ENCODE measurements at places on chromosomes 7 and 10.

DNA sequence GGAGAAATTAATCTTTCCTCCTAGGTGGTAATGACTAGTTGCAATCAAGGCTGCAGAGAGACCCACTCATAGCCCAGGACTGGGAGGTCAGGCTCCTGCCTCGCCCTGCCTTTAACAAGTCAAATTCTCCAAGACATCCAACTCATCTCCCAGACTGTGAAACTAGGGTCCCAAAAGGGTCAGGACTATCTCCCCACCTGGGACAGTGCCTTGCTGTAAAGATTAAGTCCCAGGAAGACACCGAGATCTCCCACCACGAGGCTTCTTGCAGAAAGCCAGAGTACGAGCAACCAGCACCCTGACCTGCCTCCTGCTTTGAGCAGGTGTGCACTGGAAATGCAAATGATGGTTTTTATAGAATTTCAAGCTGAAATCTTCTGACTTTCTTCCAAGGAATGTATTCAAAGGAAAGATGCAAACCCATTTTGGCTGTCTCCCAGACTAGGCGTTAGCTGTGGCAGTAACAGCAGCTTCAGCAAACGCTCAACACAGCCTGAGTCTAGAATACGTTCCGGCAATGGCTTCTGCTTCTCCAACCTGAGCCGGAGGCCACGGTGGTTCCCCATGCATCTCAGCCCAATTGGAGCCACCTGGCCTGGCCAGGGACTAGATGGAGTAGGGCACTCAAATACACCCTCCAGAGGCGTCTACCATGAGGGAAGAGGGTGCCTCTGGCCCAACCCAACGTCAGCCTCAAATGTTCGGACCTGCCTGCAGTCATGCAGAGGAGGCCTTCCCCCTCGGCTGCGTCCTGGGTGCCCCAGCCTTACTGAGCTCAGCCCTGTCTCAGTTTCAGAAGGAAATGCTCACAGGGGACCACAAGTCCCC, 170.4 kb downstream of the PRKAG2 start:
- no peak for DNase-seq

- peak; percentile 13 for DNase-seq
Measured at GRCh38 chr10:98028168-98028770, 2.2 kb downstream of the CRTAC1 start.

- DNase-seq: no peak
Measured at GRCh38 chr7:99385564-99385963, 11.0 kb downstream of the ARPC1B start.

GRCh38 chr10:132354356-132355094, 22.5 kb downstream of the LRRC27 start:
- DNase-seq: no peak

DNA sequence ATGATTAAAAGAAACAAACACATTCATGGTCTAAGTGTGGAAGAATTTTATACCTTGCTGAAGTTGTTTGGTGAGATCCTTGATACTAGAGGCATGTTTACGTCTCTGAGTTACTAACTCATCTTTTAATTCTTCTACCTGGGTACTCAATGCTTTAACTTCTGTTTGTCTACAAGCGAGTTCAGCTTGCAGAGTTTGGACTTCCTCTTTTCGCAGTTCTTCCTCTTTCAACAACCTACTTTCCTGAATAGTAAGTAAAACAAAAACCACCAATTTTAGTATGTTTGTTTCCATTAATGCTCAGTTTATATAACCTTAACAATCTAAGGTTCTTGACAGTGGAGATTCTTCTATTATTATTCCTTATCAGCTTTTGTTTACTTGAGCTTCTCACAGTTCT, 42.9 kb downstream of the CCDC186 start:
- no peak for DNase-seq

DNA sequence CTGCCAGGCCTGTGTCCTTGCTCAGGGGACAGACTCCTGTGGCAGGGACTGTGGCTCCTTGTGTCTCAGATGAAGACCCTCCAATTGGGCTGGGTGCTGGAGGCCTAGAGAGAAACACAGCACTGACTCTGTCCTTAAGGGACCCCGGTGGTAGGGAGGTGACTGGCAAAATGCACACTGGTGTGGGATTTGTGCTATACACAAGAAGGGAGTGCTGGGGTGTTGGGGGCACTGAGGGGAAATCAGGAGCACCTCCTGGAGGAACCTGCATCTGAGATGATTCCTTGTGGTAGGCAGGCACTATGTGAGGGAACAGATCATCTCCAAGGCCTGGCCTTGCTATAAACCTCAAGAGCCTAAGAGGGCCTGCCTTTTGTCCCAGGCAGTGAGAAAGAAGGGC, 149.2 kb downstream of the RPS24 start:
- DNase-seq: no peak

DNA sequence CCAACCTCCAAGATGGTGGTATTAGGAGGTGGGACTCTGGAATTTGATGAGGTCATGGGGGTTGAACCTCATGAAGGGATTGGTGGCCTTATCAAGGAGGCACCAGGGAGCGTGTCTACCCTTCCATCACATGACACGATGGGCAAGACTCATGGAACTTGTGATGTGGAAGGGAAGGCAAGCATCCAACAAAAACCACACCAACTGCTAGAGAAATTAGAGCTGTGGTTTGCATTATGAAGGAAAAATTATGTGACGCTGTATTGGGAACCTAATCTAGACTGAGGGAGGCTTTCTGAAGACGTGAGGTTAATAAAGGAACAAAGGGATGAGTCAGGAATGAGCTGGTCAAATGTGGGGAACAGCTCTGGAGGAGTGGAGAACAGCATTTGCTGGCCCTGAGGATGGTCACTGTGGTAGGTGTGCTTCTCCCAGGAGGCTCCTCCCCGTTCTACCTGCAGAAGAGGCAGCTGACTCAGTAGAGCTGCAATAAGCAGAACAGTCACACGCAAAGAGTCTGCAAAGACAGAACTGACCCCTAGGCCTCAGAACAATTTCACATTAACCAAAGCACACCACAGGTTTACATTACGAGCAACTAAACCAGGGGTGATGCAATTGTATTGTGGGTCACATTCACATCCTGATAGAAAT, 236.6 kb upstream of the GRB10 start:
- no peak for DNase-seq

GRCh38 chr10:131946880-131947279, 34.8 kb downstream of the BNIP3 start:
- no peak for DNase-seq

DNA sequence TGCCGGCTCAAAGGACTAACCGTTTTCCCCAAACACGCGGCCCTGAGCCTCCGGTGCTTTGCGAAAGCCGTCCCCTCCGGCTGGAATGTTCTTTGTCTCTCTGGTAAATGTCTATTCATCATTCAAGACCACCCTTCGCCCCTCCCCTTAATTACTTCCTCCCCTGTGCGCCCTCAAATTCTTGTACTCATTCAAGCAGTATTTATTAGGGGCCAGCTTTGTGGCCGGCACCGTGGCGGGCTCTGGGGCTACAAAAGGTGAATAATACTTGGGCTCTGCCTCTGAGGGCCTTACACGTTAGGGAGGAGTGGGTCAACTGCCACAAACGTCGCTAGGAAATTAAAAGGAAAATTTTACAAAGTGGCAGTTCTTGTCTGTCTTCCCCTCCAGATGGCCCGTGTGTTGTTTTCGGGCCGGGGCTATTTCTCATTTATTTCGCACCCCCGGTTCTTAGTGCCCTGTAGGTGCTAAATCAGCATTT, 1.5 kb upstream of the MEST start:
- no peak for DNase-seq

- DNase-seq: no peak
Measured at GRCh38 chr7:48112401-48113165, 23.5 kb downstream of the UPP1 start.

GRCh38 chr7:122307228-122307621, 2.7 kb upstream of the FEZF1 start:
- DNase-seq: no peak

DNA sequence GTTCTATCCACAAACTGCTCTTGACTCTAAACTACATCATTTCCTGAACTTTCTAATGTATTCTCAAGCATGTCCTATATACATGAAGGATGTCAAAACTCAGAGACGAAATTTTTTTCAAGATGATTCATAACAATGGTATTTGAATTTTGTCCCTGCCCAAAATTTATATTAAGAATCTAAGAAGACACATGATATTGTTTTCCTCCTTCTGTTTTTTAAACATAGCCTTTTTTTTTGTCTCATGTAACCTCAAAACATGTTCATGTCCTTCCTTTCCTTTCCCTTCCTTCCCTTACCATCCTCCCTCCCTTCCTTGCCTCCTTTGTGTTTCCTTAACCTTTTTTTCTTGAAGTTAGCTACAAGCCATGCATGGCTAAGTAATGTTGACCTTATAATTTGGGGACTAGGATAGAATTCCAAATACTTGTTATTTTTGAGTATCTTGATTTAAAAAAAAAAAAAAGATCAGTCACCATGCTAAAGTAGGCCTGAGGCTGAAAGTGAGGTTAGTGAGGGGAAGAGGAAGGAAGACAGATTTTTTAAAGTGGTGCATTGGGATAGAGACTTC, 163.0 kb downstream of the SUGCT start:
- DNase-seq: no peak

GRCh38 chr7:139078399-139078798, 31.1 kb downstream of the ZC3HAV1 start:
- no peak for DNase-seq

DNA sequence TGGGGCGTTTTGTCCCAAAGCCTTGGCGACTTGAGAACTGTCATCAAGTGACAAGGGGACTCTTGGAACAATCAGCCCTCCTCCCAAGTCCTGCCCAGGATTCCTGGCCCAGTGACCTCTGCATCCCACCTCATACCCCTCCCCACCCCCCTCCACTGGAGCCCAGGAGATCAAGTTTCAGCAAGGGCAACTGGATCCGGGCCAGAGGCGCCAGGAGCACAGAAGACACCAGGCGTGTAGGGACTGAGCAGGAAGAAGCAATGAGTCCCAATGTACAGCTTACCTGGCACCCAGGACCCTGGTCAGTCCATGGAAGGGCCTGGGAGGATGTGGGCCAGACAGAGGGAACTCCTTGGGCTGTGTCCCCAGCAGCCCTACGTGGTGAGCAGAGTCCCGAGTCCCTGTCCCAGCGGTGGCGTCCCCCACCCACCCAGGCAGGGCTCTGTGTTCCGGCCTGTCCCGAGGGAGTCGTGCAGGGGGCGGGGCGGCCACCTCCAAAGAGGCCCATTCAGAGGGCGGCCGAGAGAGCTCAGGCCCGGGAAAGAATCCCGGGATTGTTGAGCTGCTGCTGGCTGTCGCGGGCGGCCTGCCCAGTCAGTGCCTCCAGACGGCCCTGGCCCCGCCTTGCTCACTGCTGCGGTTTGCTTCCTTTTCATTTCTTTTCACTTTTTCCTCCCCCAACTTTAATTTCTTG, 254.1 kb downstream of the TNS3 start:
- no peak for DNase-seq

GRCh38 chr7:135745703-135746312, 2.8 kb downstream of the FAM180A start:
- no peak for DNase-seq

DNA sequence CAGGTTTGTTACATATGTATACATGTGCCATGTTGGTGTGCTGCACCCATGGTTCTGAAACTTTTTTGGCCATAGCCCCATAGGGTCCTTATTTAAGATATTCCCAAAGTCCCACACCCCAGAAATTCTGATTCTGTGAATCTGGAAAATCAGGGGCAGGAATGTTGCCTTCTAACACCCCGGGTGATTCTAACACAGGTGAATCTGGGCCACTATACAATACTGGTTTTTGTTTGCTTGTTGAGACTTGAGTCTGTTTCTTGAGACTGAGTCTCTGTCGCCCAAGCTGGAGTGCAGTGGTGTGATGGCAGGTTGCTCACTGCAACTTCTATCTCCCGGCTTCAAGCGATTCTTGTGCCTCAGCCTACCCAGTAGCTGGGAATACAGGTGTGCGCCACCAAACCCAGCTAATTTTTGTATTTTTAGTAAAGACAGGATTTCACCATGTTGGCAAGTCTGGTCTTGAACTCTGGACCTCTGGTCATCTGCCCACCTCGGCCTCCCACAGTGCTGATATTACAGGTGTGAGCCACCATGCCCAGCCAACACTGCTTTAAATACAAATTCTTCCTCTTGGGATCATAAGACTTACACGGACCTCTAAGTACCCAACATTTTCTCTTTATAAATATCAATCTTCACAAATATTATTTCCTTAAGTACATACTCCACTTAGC, 16.9 kb upstream of the PHYH start:
- no peak for DNase-seq

GRCh38 chr7:139571190-139571589, 47.7 kb downstream of the CLEC2L start:
- no peak for DNase-seq

GRCh38 chr10:90818736-90819135, 39.1 kb downstream of the HTR7 start:
- no peak for DNase-seq

- no peak for DNase-seq
Measured at GRCh38 chr7:45890902-45891461, 2.7 kb downstream of the IGFBP1 start.

DNA sequence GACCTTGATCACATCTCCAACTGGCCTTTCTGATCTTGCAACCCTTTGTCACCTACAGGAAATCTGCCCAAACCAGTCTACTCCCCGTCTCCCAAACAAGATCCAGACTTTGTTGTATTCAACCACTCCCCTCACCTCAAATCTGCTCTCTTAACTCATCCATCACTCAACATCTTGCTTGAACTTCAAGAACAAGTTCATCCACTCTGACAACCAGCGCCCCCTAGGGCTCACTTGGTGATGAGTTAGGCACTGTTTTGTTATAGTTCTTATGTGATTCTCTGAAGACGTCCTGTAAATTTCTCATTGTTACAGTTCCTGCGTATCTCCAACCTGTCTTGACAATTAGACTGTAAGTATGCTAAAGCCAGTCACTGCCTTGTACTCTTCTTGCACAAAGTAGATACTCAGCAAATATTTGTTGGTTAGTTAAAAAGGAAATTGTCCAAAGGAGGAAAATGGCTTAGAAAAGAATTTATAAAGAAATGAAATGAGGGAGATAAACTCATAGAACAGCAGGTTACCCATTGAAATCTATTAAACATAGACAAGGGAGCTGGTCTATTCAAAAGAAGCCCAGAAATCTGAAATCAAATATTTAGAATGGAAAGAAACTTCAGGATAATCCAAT, 5.3 kb downstream of the FRMD4A start:
- no peak for DNase-seq

- no peak for DNase-seq
Measured at GRCh38 chr10:88473989-88474883, 108.9 kb downstream of the RNLS start.

GRCh38 chr7:47734287-47734948, 152.5 kb upstream of the TNS3 start:
- no peak for DNase-seq

DNA sequence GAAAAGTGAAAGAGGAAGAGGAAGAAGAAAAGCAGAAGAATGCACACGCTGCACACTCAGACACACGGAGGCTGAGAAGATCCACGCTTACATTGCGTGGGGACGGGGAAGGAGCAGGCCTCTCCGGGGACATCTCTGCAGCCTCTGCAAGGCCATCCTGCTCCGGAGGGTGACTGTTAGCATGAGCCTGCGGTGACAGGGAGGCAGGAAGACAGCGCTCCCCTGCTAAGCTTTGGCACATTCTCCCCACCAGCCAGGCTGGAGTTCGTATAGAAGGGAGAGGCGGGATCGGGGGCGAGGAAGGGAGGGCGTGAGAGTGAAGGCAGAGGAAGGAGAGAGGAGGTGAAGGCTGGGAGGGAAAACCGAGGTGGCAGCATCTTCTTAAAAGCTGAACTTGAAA, 366.0 kb upstream of the SHH start:
- DNase-seq: no peak

All from cerebellar nuclear complex (tissue), 1 donor.